CD14-positive monocyte (primary cell): ENCODE measurements at places on chromosomes 5 and 9. TPM values are rescaled to one million over a fixed set of nuclear protein-coding genes. Genes with fewer than 3 reads are reported as not detected.

FREM1 gene
- polyA plus RNA-seq = not detected

WWC1 gene
- not detected for polyA plus RNA-seq

C5orf46 gene
- not detected in 2 replicates for polyA plus RNA-seq

PTCH1 gene
- not detected in 2 replicates for polyA plus RNA-seq

ITGA2 gene
- polyA plus RNA-seq = not detected

PHYHD1 gene
- not detected for polyA plus RNA-seq

DNAH5 gene
- polyA plus RNA-seq = not detected

PDCD1LG2 gene
- 0.16 TPM for polyA plus RNA-seq

SEMA5A gene
- polyA plus RNA-seq = not detected
